ENCODE measurements at places on chromosomes 4 and X.

DNA sequence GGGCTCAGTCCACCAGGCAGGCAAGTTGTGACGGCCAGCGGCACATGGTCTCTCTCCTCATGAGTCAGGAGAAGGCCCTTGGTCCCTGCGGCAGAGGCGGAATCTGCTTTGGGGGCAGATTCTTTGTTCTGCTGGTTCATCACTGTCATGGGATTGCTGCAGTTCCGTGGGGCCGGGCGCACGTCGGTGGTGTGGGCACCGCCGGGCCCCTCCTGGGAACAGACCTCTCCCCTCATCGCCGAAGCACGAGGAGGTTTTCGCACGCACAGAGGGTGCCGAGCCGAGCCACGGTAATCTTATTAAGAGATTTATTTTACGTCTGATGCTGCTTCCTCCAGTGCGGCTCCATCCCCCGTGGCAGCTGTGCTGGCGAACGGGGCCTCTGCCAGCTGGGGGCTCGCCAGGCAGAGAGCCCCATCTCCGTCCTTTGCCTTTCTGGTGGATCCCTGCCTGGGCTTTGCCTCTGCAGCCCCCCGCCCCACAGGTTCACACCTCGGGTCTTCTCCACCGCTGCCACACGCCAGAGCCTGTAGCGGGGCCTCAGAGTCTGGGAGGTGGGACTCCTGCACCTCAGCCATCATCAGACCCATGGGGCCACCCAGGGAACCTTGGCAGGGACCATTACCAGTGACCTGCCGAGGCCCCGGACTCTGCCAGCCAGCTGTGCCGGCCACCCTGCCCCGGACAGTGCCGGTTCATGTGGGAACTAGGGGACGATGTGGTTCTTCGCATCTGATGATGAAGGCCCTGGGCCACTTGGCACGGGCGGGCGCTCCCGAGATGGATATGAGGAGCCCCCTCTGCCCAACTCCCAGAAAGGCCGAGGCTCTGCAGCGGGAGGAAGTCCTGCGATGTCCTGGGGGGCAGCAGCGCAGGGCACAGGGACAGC, 86.7 kb upstream of the NKX1-1 start:
- no peak for DNase-seq

GRCh38 chr4:54289316-54289715, 60.2 kb downstream of the PDGFRA start:
- no peak for DNase-seq

- no peak for DNase-seq
Observed at GRCh38 chr4:168557658-168558057, 60.8 kb downstream of the PALLD start.

DNA sequence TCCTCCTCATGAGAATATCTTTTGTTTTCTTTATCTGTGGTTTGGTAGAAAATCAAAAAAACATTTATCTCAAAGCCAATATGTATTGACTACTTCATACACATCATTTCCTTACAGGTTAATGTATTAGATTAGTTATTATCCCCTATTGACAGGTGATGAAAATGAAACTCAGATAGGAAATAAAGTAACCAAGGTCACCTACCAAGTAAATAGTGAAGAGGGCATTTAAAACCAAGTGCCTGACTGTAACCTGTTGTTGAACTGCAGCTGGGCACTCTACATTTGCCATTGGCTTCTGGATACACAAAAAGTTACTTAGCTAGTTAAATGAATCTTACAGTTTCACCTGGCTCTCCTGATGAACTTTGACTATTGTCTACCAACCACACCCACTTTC, 41.4 kb upstream of the CTSO start:
- no peak for DNase-seq

- DNase-seq: peak; percentile 34
Observed at GRCh38 chrX:97616883-97617530, 733.3 kb downstream of the RPA4 start.

DNA sequence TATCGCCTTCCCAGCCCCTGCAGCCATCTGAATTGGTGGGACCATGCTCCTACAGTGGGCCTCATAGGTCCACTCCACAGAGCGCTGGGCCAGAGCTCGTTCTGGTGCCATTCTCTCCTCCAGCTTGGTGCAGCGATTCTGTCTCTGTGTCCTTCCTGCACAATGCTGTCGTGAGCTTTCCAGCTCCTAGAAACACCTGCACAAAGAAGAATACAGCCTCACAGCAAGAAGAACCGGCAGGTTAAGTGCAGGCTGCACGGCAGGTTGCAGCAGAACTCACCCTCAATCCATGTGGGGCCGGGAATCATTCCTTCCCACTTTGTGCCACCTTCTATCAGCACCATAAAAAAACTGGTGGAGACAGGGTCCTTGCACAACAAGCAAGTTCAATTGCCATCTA, 101.2 kb upstream of the ENPP6 start:
- no peak for DNase-seq

- DNase-seq: peak; percentile 72
Observed at GRCh38 chrX:48591255-48591791, 6.0 kb upstream of the WDR13 start.

DNA sequence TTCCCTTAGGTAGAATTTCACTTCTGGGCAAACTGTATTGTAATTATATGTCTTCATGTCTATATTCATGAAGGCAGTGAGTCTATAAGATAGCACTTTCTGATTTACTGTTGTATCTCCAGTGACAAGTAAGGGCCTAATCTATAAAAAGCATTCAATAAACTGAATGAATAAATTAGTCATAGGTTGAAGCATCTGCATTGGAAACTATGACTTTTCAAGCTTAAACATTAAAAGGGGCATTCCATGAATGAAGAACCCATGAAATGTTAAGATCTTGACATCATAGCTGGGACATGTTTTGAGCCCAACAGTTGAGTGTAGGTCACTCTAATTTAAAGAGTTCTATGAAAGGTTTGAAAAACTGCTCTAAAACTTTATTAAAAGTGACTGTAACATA, 159.3 kb upstream of the LCORL start:
- DNase-seq: no peak

- DNase-seq: no peak
Observed at GRCh38 chrX:136847874-136848273, 32.7 kb downstream of the RBMX start.

DNA sequence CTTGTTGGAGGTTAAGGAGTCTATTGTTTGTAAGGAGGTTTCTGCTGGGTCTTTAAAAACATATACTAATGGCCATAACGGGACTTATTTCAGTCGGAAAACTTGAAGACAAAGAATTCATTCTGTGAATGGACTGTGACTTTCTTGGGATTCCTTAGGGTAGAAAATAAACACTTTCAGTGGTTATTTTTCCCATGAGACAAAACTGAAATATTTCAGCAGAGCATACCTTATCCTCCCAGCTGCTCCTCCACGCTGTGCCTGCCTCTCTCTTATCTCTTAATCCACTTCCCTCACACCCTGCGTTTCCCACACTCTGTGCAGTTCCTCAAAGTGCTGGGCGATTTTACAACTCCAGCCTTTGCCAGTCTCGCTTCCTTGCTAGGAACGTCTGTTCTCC, 47.1 kb upstream of the SORBS2 start:
- DNase-seq: no peak

DNA sequence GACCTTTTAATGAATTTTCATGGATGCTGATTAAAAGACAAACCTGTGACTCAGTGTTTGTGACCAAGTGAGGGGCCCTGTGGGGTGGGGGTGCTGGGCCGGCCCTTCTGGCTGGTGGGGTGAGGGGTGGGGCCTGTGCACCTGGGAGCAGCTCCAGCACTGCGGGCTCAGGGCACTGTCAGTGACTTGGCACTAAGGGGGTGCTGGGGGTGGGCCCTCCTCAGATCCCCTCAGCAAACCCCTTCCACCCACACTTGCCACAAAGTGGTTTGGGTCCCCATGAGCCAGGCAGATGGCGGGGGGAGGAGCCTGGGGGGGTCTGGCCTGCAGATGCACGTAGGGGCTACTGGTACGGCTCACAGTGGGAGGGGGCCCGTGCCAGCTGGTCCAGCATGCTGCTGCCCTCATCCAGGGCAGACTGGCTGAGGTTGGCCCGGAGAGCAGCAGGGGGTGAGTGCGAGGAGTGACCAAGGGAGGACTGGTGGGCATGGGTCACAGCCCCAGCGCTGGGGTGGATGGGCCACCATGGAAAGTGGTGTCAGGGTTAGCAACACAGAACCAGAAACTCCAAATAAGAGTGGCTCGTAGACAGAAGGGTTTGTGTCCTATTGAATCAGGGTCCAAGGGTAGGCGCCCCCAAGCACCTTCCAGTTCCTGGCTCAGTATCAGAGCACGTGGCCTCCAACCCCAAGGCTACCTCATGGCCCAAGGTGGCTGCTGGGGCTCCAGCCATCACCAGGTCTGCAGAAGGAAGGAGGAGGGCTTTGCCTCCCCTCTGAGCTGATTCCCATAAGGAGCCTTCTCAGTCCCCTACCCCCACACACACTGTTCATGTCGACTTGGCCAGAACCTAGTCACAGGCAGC, 10.1 kb downstream of the NKX1-1 start:
- no peak for DNase-seq

DNA sequence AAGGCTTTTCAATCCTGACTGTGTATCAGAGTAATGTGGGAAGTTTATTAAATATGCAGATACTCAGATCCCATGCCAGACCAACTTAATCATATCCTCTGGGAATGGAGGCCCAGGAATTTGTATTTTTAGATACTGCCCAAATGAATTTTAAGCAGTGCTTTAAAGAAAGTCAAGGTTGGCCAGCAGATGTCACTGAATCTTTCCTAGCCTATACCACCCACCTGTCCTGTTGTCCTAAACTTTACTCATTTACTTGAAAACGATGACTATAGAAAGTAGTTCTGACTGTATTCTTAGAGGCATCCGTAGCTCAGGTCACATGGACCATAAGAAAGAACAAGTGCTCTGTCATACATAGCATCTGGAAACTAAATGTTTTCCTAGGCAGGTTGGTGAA, 79.9 kb downstream of the AMOT start:
- DNase-seq: no peak

DNA sequence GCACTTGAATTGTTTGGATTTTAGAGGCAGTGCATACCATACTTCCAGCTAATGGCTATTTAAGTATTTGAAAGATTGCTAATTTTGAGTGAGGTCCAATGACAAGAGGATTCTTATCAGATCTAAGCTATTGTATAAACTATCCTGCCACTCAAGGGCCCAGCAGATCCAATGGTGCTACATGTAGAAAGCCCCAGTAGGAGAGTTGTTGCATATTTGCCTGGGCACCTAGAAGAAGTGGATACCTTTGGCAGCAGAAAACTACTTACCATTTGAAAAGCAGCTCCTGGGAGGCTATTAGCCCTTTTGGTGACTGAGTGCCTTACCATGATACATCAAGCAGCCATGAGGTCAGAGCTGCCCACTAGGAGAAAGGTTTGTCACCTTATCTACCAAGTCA, 447.3 kb downstream of the C4orf33 start:
- no peak for DNase-seq

GRCh38 chrX:47171996-47172395, 21.6 kb upstream of the UBA1 start:
- no peak for DNase-seq

GRCh38 chrX:17813277-17813676, 47.8 kb downstream of the RAI2 start:
- no peak for DNase-seq

DNA sequence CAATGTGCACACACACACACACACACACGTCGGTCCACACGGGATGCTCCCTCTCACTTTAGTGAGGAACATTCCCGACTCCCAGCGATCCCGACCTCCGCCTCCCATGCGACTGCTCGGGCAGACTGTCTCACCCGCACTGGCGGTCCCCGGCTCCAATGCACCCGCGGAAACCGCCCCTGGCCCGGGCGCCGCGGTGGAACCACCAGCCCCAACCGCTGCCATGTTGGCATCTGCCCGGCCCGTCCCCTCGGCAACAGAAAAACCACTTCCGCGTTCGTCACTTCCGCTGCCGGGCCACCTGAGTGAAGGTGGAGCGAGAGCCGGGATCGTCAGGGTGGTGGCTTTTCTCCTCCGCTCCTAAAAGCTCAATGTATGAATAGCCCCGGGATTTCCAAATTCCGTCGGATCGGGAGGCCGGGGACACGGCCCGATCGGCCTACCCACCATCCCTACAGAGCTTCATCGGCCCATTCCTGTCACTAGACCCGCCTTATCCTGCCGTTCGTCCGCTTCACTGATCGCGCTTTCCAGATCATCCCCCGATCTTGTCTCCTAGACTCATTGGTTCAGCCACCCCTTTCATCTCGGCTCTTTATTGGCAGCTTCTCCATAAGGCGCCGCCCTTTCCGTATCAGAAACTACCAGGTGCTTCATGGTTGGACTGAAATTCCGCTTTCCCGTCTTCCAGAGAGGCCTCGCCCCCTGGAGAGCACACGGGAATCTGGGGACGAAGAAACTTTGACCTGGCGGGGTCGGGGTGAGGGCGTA, at the start of gene SLC35A2:
Gene SLC35A2, minus strand, starts transcription at position 235 of the 771 bp plus-strand sequence. Its CDS starts 10 bp downstream, at position 225.
- no peak for DNase-seq

- DNase-seq: no peak
Observed at GRCh38 chr4:151316645-151317044, 8.8 kb downstream of the SH3D19 start.

- no peak for DNase-seq
Observed at GRCh38 chr4:83660578-83660977, 124.7 kb downstream of the GPAT3 start.

GRCh38 chr4:83125738-83126141, 11.2 kb upstream of the PLAC8 start:
- DNase-seq: no peak

- DNase-seq: no peak
Observed at GRCh38 chrX:20028588-20028987, 37.7 kb upstream of the BCLAF3 start.

- DNase-seq: no peak
Observed at GRCh38 chr4:174204164-174204831, 79.2 kb downstream of the FBXO8 start.

GRCh38 chrX:148600131-148600530, 99.7 kb downstream of the AFF2 start:
- no peak for DNase-seq

DNA sequence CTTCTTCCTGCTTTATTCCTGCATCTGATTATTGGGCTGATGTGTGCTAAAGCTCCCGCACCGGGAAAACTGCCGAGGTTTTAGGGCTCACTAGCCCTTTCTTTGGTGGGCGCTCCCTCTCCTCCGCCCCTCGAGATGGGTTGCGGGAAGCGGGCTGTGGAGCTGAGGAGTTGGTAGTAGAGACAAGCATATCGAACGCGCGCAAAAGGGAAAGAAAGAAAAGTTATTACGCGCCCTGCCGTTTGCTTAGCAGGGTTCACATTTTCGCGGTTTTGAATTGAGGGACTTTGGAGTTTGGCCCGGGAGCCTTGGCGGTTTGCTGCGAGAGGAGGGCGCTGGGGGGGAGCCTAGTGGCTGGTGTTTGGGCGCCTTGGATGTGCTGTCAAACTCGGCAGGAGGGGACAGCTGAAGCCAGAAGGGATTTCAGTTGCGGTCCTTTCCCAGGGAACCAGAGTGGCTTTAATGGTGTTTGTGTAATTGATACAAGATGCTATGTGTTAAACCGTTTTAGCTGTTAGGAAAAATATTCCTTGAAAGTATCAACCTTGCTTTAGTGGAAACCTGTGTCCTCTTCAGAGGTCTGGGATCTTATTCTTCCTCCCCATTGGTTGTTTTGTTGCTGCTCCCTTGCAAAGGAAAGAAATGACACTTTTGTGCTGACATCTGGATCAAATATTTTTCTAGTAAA, 1.1 kb downstream of the GAB1 start:
- no peak for DNase-seq

GRCh38 chr4:76527666-76528065, 92.6 kb downstream of the SHROOM3 start:
- DNase-seq: no peak
